ENCODE measurements at places on chromosomes 12 and 14.
A peak's percentile ranks its signal among the peaks of the same experiment; 100 is the strongest.

- no peak for DNase-seq
Measured at GRCh38 chr12:24730489-24730896, 218.4 kb downstream of the BCAT1 start.

DNA sequence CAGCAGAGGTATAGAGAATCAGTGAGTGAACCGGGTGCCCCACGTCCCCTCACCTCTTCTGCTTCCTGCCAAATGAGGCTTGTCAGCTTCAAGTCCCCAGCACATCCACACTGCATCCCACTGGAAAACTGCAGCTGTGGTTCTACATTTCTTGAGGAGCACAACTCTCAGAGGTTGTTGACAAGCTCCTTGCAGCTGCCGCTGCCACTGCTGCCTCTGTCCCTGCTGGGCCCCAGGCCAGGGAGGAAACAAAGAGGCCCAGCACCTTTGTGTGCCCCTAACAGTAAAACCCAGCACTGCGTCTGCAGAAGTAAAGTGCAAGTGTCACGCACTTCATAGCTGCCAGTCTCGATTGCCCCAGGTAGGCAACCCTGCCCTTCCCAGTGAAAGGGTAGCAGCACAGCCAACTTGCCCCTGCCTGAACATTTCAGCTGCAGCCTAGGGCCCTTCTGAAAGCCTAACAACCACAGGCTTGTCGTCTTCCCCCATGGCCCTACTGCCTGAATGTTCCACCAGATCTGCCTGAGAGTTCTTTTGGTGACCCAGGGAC is 1162.1 kb upstream of the USP15 start:
- no peak for DNase-seq

DNA sequence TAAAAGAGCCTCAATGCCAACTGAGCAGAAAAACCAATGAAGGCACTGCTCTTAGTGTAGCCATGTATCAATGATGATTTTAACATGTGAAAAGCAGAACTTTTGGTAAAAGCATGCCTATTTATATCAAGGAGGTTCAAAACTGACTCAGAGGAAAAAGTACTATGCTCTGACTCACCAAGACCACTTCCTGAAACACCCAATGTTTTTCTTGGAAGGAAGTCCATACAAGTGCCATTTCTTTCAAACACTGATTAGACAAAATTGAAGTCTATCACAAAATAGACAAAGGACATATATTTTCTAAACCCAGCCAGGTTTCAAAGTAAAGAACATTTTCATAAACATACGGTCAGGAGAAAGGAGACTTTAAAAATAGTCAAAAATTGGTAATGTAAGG is 88.6 kb downstream of the EPS8 start:
- DNase-seq, result peak; percentile 44

GRCh38 chr14:96001866-96002497 is 37.2 kb upstream of the C14orf132 start:
- no peak for DNase-seq

DNA sequence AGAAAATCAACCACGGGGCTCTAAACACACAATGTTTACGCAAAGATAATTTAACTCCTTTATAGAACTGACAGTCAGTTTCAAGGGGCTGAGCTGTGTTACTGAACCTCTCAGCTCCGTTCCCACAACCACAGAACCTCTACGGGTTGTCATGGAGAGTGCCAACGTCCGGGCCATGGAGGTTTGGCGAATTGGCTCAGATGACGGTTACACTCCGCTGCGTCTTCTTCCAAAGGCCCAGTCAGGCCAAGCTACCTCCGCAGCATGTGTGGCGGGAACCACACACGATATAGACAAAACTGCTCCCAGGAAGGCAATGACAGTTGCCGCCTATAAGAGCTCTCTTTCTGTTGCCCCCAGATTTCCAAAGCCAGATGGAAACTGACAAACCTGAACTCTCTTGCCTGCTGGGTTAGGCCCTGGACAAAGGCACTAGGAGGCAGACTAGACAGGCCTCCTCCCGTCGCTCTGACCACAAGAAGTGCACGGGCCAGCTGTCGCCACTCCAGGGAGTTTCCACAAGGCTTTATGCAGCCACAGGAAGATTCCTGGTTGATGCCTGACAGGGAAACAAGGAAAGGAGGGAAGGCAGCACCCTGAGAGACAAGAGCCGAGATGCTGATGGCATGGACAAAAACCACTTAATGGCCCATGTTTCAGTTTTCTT is 30.3 kb downstream of the CCDC88C start:
- no peak for DNase-seq

GRCh38 chr14:73477618-73478266 is 13.0 kb upstream of the RIOX1 start:
- DNase-seq, result no peak
